H1 (cell line): ENCODE measurements at places on chromosomes 7 and 10. TPM values are rescaled to one million over a fixed set of nuclear protein-coding genes. Genes with fewer than 3 reads are reported as not detected.

Gene TET1
- 10.3 and 15.2 TPM in 2 replicates for polyA plus RNA-seq

Gene LRRD1
- not detected in 2 replicates for polyA plus RNA-seq

Gene FBXO24
- 0.57 and 0.83 TPM in 2 replicates for polyA plus RNA-seq

Gene FFAR4
- 0.05 TPM in 1 of 2 replicates, not detected in the other for polyA plus RNA-seq

Gene ACBD7
- 9.0 and 11.5 TPM in 2 replicates for polyA plus RNA-seq

Gene SHH
- not detected in 2 replicates for polyA plus RNA-seq

Gene ELFN1
- polyA plus RNA-seq = 4.5 and 4.8 TPM in 2 replicates

Gene PWWP2B
- 5.3 and 9.4 TPM in 2 replicates for polyA plus RNA-seq

Gene FKBP9
- 7.2 and 7.9 TPM in 2 replicates for polyA plus RNA-seq

Gene POT1
- 8.9 and 13.1 TPM in 2 replicates for polyA plus RNA-seq
